ENCODE measurements at places on chromosomes 2 and 18.
A peak's percentile ranks its signal among the peaks of the same experiment; 100 is the strongest.

DNA sequence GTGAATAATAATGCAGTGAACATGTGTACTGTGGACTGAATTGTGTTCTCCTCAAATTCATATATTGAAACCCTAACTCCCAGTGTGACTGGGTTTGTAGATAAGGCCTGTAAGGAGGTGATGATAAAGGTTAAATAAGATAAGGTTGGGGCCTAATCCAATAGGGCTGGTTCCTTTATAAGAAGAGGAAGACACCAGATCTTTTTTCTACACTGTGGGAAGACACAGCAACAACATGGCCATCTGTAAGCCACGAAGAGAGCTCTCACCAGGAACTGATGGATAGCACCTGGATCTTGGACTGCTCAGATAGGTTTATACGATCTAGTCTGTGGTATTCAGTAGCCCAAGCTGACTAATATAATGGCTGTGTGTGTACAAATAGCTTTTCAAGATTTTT is 66.8 kb downstream of the BMPR2 start:
- DNase-seq = no peak

- DNase-seq = peak; percentile 35
These were observed 3.6 kb upstream of the DOK6 start for GRCh38 chr18:69397096-69397495.

GRCh38 chr2:84653302-84653701 is 137.0 kb downstream of the DNAH6 start:
- DNase-seq = no peak

DNA sequence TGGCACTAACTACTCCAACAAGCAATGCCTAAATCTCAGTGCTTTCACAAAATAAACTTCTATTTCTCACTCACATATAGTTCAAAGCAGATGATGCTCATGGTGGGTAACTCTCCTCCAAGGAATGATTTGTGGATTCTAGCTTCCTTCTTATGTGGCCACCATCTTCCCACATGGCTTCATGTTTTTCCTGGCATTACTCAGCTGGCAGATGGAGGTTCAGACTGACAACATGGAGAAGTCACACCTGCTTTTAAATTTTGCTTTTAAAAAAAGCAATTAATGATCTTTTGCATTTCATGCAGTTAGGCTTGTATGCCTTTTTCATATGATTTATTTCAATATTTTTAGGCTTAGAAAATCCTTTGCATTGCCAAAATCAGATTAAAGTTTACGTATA is 6.3 kb upstream of the GKN2 start:
- no peak for DNase-seq

DNA sequence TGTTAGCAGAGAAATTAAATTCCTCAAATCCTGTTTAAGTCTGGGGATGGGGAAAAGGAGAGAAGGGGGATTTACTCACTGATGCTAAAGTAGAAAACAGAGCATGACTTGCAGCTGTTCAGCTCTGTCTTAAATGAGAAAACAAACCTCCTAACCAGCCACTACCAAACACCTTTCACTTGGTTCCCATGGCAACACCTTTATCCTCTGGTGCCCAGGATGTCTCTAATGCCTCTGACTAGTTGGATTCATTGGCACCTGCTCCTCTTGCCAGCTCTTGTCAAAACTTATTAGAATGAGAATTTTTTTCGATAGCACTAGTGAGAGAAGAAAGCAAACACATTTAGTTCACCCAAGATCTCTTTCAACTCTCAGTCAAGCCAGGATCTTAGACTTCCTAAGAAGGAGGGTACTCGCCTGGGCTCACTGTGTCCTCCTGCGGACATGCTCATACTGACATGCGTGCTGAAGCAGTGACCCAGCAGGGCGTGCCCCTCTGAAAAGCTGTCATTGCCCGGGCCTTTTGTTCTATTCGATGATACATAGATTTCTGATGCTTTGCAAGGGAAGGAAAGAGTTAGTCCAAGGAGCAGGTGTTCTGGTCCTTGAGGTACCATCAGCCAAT is 656.0 kb upstream of the CELF4 start:
- no peak for DNase-seq

DNA sequence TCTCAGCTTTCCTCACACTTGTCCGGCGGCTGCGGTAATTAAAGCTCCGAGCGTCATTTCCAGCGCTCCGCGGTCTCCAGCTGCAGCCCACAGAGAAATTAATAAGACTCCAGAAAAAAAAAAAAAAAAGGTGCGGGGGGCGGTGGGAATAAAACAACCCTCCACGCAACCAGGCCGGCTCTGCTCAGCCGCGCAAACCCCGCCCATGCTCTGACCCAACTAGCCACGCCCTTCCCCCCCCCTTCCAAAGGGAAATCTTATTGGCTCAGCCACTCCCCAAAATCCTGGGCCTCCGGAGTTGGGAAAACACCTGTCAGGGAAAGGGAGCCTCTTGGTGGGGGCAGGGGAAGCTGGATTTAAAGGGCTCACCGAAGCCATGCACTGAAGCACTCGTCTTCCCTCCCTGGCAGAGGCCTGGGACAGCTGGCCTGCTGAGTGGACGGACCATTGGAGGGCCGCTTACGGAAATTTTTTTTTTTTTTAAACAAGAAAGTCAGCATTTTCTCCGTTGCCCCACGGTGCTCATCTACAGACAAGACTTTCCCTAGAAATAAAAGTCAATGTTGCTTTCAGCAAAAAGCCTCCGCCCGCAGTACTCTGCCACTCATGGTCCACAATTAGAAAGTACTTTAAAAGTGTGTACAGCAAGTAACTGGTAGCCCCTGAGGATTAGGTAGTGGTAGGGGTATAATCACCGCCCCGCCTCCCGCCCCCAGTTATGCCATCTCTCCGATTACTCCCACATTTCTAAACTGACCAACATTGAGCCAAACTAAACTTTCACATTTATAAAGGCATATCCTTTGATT is 674 bp upstream of the ERBB4 start:
- peak; percentile 57 for DNase-seq

DNA sequence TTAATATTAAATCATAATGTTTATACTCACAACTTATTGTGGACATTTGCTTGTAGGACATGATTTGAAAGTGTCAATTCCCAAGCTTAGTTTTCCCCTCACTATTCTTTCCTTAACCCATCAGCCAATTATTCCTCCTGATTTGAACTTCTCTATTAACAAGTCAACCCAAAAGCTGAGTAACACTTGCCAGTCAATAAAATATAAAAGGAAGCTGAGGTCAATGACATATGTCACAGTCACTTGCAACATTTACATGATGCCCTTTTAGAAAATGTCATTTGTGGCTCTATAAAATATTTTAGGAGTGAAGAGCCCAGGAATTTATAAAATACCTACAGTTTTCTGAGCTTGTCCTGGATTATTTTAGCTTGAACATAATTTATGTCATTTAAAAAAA is 7.2 kb downstream of the CCDC68 start:
- DNase-seq = no peak

DNA sequence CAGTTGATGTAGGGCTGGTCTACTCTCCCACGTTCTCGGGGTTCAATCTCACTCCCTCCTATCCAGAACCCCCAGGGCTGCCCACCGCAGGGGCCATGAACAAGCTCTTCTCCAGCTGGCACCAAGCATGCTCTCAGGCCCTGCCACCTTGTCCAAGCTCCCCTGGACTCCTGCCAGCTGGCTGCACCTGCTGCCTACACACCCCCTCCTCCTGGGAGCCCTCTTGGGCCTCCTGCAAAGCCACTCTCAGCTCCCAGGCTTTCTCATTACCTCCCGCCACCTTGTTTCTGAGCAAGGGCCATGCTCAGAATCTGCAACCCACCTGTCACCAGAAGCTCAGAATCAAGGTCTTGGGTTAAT is 56.0 kb downstream of the HDAC4 start:
- no peak for DNase-seq

DNA sequence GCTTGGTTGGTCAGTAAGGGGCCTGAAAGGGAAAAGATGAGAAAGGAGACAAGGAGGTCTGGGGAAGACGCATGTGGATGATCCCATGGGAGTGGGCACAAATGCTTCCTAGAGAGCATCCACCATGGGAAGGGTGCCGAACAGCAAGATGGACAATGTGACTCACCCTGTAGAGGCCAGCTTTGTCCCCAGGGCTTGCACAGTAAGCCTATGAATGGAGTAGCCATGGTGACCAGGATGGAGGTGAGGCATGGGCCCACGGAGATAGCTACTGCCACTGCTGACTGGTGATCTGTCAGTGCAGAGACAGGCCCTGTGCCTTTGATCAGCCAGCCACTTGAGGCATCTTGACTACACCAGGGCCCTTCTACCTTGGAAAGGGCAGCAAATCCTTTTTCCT is 172.6 kb downstream of the HAUS1 start:
- no peak for DNase-seq

- no peak for DNase-seq
These were observed 93.5 kb upstream of the NEDD4L start for GRCh38 chr18:57950542-57950941.

- DNase-seq = no peak
These were observed 226.4 kb upstream of the MYT1L start for GRCh38 chr2:2557475-2557874.

DNA sequence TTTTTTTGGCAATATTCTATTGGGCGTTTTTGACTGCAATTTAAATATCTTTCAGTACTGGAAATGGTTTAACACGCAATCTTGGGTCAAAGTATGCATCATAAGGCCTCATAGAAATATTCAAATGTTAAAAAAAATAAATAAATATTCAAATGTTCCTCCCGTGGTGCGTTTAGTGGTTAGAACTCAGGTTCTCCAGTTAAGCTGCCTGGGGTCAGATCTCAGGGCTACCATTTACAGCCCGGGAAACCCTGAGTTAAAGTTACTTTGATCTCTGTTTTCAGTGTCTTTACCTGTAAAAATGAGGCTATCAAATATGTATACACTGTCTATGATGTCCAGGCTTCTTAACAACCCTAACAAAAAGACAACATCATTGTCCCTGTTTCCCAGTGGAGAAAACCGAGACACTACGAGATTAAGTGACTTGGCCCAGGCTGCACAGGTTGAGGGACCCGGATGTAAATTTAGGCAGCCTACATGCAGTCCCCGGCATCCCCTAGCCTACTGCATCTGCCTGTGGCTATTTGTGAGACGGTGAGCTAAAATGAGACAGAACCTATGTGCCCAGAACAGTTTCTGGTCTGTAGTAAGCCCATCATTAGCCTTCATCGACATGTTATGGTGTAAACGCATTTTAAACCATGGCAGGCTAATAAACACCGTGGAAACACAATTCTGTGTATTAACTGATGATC is 1.7 kb downstream of the FHL2 start:
- DNase-seq = no peak

GRCh38 chr2:10366601-10367270 is 64.0 kb downstream of the HPCAL1 start:
- no peak for DNase-seq

DNA sequence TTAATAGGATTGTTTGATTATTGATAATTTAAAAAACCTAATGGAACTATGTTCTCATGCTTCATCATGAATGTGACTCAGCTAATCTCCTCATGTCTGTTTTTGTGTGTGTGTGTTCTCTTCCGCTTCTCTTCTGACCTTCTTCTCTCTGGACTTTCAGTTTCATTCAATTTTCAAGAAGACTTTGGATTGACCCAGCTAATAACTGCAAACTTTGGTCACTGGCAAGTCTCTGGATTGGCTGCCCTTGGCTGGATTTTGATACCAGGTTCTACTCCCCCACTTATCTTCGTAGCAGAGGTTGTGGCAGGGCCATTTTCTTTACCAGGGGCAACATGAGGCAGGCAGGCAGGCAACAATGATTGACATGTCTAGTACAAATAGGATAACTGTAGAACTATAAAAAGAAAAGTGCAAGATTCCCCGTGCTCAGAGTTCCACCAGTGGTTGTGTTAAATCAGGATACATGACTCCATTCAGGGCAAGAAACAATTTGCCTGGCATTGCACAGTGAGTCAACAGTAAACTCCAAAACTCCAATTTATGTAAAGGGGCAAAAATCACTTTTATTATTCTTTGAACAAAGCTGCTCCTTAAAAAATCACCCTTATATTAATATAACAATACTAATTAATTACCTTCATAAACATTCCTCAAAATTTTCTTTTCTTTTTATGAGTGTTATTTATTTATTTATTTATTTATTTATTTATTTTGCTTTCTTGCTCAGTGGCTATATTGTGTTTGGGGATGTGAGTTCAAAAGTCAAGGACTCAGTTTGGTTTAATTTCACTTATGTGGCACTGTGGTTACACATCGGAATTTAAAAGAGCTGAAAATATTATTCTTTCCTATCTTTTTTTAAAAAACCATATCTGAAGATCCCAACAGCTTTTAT is 167.6 kb downstream of the RND3 start:
- no peak for DNase-seq
